ENCODE measurements at places on chromosomes 2 and 18. TPM values are rescaled to one million over a fixed set of nuclear protein-coding genes. Genes with fewer than 3 reads are reported as not detected.

GRCh38 chr2:7915302-7916091 lies 766.4 kb upstream of the ID2 start:
- no peak for DNase-seq

- no peak for DNase-seq
These were observed 142.3 kb upstream of the CDH7 start for GRCh38 chr18:65608471-65608870.

DNA sequence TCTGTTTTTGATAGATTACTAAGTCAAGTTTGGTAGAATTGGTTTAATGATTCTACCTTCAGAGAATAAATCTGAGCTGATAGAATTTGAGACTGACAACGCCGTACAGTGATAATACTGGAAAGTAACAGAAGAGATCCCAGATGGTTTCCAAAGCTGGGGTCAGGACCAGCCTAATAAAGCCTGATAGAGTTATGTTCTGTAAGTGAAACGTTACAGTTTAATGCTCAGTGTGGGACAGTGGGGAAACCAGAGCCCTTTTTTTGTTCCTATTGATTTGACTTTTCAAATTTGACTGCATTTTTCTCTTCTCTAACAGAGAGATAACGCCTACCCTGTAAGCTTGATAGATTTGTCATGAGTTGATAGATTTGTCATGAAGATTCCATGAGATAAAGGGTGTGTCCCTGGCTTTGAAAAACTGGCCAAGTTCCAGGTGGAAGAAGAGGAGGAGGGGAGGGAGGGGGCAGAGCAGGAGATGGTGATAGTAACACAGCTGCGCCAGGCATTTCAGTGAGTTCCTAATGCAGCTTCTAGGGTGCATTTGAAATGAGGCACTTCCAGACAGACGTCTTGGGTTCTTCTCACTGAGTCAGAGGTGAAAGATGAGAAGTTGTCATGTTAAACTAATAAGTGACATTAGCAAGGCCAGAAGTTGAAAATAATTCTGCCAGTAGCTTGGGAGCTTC lies 65.1 kb downstream of the CERS6 start:
- no peak for DNase-seq

Gene TNP1
- not detected for total RNA-seq

Gene IL36RN
- total RNA-seq = not detected

Gene B4GALT6
- total RNA-seq = 7.9 TPM

Measured in left cardiac atrium (tissue), 4 donors.